ENCODE measurements at places on chromosomes 2 and 18. TPM values are rescaled to one million over a fixed set of nuclear protein-coding genes. Genes with fewer than 3 reads are reported as not detected.
A peak's percentile ranks its signal among the peaks of the same experiment; 100 is the strongest.

GLI2 gene
- 25.2 TPM for total RNA-seq

DNA sequence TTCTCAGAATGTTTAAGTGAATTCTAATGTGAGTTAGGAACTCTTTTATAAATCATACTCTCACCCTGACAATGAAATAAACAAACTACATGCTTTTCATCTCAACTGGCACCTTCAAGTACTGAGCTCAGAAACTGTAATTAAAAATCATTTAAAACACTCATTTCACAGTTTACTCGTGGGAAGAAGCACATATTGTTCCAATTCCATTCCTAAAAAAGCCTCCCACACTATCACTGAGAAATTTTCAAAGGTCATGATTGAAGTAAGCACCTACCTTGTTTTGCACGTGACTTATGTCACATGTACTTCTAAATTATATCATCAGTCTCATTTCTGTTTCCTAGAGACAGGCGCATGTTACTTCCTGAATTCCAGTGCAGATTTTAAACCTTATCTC lies 678.1 kb upstream of the SLC8A1 start:
- no peaks in the 10 kb centered on the region for H3K27me3 ChIP-seq
- no peaks in the 10 kb centered on the region for H3K4me1 ChIP-seq
- no peaks in the 10 kb centered on the region for H3K36me3 ChIP-seq
- DNase-seq, result no peak

- H3K4me1 ChIP-seq, result no peaks in the 10 kb centered on the region
- no peaks in the 10 kb centered on the region for H3K27me3 ChIP-seq
- DNase-seq, result no peak
- no peak overlapping the region for H3K27ac ChIP-seq
- H3K36me3 ChIP-seq, result no peaks in the 10 kb centered on the region
Measured at GRCh38 chr2:96163415-96163767, 18.2 kb upstream of the DUSP2 start.

DNA sequence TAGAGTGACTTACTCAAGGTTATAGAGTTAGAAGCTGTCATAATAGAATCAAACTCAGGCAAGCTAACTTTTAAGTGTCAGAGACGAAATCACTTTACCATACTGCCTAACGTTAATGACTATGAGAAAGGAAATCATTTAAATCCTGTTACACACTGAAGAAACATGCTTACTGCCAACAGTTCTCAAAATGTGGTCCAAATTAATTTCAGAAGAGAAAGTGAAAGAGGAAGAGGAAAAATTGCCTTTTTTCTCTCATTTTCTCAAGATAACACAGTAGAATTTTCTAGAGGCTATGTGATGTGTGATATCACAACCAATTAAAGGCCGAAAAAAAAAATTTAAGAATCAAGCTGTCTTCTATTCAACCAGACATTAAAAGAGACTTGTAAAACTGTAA lies 1362.7 kb upstream of the CHAC2 start:
- no peak overlapping the region for H3K27ac ChIP-seq
- H3K27me3 ChIP-seq, result no peaks in the 10 kb centered on the region
- no peak for DNase-seq
- H3K4me3 ChIP-seq, result no peak overlapping the region
- H3K36me3 ChIP-seq, result no peaks in the 10 kb centered on the region

DNA sequence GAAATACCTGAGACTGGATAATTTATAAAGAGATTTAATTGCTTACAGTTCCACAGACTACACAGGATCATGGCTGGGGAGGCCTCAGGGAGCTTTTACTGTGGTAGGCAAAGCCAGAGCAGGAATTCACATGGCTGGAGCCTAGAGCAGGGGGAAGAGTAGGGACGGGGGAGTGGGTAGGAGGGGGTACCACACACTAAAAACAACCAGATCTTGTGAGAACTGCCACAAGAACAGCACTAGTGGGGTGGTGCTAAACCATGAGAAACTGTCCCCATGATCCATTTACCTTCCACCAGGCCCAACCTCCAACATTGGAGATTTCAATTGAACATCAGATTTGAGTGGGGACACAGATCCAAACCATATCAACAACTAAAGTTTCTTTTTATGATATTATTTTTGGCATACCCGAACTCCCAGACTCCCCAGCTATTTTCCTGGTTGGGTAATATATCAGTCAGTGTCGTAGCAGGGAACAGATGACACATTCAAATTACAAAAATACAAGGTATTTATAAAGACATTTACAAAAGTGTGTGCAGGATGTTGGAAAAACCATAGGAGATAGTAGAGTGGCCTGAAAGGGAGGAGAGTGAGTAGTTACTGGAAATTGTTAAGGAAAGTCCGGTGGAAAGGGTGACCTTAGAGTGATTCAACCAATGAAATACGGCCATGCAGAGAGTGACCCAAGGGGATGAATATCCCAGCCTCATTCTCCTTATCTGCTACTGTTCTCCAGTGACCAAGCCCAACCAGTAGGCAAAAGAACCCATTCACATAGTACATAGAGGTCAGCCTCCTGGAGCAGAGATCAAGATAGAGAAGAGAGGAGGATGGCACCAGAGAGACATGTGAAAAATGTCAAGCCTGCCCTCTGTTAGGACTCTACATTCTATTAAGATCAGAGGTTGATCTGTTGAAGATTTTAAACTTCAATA lies 8.8 kb downstream of the RPL37A start:
- no peaks in the 10 kb centered on the region for H3K4me1 ChIP-seq
- no peak overlapping the region for H3K4me3 ChIP-seq
- no peaks in the 10 kb centered on the region for H3K27me3 ChIP-seq
- H3K27ac ChIP-seq, result no peak overlapping the region
- H3K36me3 ChIP-seq, result peaks cover 28% of the 10 kb centered on the region

EGR4 gene
- total RNA-seq, result 0.15 TPM

GRCh38 chr18:32460171-32460731 lies 10.4 kb downstream of the GAREM1 start:
- H3K27ac ChIP-seq, result no peak overlapping the region
- no peak for DNase-seq
- H3K4me3 ChIP-seq, result no peak overlapping the region
- H3K27me3 ChIP-seq, result no peaks in the 10 kb centered on the region

- DNase-seq, result no peak
- no peaks in the 10 kb centered on the region for H3K27me3 ChIP-seq
- H3K4me1 ChIP-seq, result no peaks in the 10 kb centered on the region
Measured at GRCh38 chr2:173572848-173573247, 218.2 kb downstream of the CDCA7 start.

DNA sequence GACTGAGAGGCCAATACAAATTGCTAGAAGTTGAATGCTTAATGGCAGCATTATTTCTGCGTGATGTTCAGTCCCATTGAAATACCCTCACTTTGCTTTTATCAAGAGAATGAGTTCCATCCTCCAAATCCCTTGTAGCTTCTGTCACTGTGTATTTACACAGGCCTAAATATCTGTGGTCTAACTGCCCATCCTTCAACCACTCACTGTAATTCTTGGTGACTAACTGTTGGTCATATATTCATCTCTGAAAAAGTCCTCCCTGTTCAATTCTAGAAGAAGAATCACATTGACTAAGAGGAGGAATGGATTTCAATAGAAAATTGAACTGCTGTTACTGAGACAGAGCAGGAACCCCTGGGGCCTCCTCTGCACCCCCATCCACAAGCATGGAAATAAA lies 74.2 kb upstream of the L3MBTL4 start:
- H3K36me3 ChIP-seq, result no peaks in the 10 kb centered on the region
- H3K4me3 ChIP-seq, result no peak overlapping the region
- no peak overlapping the region for H3K27ac ChIP-seq
- no peak for DNase-seq

FAM124B gene
- total RNA-seq, result 1.2 TPM

DNA sequence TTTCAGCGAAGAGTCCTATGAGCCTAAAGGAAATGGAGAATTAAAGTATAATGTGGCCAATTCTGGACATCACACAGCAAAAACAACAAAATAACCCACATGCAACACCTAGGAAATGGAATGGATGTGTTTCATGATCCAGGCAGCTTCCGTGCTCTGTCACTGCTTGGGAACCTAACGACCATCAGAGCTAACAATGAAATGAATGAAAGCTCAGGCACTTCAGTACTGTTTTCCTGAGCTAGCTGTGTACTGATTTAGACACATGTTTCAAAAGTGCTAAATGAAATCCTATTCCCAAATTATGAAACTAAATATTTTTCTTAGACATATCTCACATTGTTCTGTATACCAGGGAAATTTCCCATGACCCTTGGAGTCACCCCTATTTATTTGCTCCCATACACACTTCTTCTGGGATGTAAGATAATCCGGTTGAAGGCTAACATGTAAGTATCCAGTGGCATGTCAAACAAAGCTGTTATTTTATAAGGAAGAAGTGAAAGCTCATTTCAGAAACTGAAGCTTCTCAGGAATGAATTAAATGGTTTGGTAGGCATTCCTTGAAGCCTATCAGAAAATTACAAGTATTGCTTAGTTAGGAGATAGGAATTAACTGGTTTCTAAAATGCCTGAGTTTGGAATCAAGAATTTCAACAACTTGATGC lies 108.5 kb upstream of the RND3 start:
- H3K36me3 ChIP-seq, result no peaks in the 10 kb centered on the region
- no peaks in the 10 kb centered on the region for H3K27me3 ChIP-seq
- DNase-seq, result no peak
- peak overlapping the region; percentile 12 for H3K27ac ChIP-seq

UXS1 gene
- total RNA-seq, result 44.6 TPM

DNA sequence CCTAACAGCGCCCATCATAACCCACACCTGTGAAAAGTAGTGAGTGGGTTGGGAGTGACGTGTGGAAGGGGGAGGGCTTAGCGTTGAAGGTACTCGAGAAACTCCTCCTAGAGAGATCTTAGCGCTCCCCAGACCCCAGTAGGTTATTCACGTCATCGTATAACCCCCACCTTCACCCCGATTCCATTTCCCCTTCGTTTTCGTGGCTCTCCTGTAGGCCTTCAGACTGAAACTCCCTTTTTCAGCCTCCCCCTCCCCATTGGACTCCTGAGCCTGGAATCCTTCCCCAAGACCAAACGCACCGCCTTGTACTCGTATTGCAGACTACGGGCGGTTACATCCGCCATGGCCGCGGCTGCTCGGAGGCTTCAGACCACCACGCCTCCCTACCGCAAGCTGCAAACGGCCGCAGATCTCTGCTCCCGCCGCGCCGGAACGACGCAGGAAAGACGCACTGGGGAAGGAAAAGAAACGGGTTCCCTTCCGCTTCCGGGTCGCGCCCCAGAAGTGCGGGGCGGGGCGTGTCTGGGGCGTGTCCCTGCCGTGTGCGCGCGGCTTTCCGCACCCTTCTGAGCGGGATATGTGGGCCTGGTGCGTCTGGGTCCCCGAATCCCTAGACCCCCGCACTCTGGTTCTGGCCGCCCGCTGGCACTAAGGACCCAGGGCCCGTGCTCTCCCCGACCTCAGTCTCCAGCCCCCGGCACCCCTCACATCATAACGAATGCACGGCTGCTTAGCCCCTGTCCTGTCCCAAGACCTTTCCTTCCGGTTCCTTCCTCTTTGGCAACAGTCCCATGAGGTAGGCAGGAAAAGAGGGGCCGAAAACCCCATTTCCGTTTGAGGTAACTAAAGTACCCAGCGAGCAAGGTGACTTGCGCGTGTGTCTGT lies at the start of gene SNRNP200:
TSS of gene SNRNP200 (minus strand) at position 456 of the 888 bp plus-strand sequence. CDS start at position 347, 109 bp downstream.
- peaks cover 6% of the 10 kb centered on the region for H3K4me1 ChIP-seq
- H3K27me3 ChIP-seq, result no peaks in the 10 kb centered on the region
- peak within 1 kb of the TSS; percentile 93 for H3K4me3 ChIP-seq
- peaks cover 40% of the 10 kb centered on the region for H3K36me3 ChIP-seq

DNA sequence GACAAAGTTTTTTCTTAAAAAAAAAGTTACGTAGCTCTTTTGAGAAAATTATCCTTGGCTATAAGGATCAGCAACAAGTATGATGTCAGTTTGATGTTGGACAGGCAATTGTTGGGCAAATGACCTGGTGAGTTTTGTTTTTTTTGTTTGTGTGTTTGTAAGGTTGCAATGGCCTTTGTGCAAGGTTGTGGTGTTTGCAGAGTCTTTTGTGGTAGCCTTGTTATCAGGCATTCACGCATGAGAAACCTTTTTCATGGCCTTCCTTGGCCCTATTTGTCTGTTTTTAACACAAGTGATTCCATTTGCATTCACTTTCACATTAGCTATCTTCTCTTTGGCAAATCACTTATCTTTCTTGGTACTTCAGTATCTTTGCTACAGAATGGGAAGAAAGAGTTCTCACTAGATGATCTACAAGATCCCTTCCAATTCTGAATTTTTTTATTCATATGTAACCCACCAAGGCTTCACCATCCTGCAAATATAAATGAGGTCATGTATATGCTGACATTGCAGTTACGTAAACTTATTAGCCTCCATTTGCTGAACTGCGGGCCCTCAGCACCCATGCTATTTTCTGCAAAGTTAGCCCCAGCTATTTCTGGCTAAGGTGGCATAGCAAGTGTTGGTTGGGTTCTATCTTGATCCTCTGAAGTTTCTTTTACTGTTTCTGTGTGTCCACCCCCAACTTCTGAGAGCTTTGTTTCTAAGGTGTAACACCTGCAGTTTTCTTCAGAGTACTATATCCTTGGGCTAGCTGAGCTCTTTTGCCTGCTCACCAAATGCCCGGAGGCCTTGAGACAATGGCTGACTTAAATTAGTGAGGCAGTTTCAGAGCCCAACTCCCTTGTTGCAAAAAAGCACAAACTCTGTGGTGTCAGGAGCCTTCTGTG lies 667.1 kb downstream of the IRS1 start:
- H3K4me1 ChIP-seq, result peaks cover 8% of the 10 kb centered on the region
- H3K27ac ChIP-seq, result no peak overlapping the region
- no peak for DNase-seq
- no peak overlapping the region for H3K4me3 ChIP-seq

DNA sequence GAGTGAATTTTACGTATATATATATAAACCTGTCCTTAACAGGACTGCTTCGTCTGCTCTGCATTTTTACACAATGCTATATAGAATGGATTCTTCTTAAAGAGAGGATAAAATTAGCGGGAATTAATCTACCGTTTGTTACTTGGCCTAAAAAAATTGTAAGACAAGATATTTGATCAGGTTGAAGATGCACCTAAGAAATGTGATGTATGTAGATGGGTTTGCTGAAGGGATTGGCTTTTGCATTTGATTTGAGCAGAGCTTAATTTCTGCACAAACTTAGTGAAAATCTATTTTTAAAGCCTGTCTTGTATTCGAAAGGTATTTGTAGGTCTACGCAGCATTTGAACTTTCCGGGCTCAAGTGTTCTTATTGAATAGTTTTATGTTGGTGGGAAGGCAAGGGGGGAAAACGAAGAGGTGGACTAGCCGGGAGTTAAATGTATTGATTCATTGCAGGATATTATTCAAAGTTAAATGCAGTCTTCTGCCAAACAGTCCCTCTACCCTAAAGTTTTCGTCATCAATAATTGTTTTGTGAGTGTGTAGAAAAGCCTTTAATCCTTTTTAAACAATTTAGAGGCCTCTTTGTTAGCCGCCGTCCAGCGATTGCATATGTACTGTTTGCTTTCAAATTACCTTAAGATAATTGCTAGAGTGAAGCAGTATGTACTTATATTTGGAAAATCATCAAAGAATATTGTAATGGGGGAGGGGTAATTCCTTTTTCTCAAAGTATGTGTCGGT lies 1.2 kb downstream of the PPP1CB start:
- peaks cover 9% of the 10 kb centered on the region for H3K4me1 ChIP-seq
- DNase-seq, result no peak
- peak overlapping the region; percentile 95 for H3K27ac ChIP-seq
- H3K27me3 ChIP-seq, result no peaks in the 10 kb centered on the region

GRCh38 chr2:168424112-168424951 lies 31.7 kb upstream of the CERS6 start:
- no peak overlapping the region for H3K4me3 ChIP-seq
- no peak for DNase-seq
- H3K4me1 ChIP-seq, result peaks cover 5% of the 10 kb centered on the region
- no peaks in the 10 kb centered on the region for H3K36me3 ChIP-seq
- H3K27ac ChIP-seq, result no peak overlapping the region

- DNase-seq, result no peak
- no peak overlapping the region for H3K27ac ChIP-seq
- peaks cover 71% of the 10 kb centered on the region for H3K36me3 ChIP-seq
- H3K27me3 ChIP-seq, result no peaks in the 10 kb centered on the region
- H3K4me3 ChIP-seq, result no peak overlapping the region
Measured at GRCh38 chr18:12722731-12723130, 19.9 kb downstream of the PSMG2 start.
